ENCODE measurements at places on chromosomes 5 and 9. TPM values are rescaled to one million over a fixed set of nuclear protein-coding genes. Genes with fewer than 3 reads are reported as not detected.

DNA sequence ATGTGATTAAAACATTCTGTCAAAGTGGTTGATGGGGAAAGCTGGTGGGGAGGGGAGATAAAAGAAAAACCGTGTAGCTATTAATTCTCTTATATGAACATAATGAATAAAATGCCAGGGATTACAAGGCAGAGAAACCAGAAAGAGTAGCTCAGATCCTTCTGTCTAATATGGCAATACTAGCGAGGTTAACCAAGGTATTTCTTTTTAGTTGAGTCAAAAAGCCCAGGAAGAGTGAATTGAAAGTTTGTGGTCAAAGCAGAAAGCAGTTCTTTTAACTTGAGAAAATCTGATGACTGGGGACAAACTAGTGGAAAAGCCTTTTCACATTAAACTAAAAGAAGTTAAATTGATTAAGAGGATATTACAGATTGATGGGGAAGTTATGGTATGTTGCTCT, 76.0 kb downstream of the ERBIN start:
- H3K27me3 ChIP-seq, result no peaks in the 10 kb centered on the region
- H3K4me1 ChIP-seq, result peaks cover 4% of the 10 kb centered on the region
- DNase-seq, result no peak
- H3K36me3 ChIP-seq, result no peaks in the 10 kb centered on the region
- H3K27ac ChIP-seq, result no peak overlapping the region

GRCh38 chr9:88388886-88389605, 802 bp downstream of the SPIN1 start:
- peak overlapping the region; percentile 85 for H3K27ac ChIP-seq
- no peak for DNase-seq
- peaks cover 4% of the 10 kb centered on the region for H3K4me1 ChIP-seq
- peak overlapping the region; percentile 63 for H3K4me3 ChIP-seq
- H3K36me3 ChIP-seq, result no peaks in the 10 kb centered on the region

DNA sequence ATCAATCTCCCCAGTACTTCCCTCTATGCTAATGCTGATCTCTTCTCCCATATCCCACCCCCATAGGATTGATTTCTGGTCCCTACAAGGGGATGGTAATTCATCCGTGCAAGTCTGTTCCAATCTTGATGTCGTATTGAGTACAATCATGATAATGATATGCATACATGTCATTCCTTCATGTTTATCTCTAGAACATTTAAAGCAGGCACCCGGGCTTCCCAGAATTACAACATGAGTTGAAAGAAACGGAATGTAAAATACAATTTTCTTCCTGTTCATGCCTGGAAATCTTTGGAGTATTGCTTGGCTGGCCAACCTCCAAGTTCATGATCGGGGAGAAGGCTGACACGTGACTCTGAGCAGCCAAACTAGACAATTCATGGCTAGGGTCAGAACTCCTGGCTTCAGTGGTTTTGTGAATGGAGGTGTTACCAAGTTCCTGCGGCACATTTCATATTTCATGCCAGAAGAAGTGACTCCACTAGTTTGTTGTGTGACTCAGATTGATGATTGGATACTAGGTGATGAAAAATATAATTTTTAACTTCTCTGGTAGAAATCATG, 66.6 kb downstream of the C9orf152 start:
- no peaks in the 10 kb centered on the region for H3K36me3 ChIP-seq
- H3K27me3 ChIP-seq, result no peaks in the 10 kb centered on the region
- no peak overlapping the region for H3K4me3 ChIP-seq
- peak; percentile 61 for DNase-seq

DNA sequence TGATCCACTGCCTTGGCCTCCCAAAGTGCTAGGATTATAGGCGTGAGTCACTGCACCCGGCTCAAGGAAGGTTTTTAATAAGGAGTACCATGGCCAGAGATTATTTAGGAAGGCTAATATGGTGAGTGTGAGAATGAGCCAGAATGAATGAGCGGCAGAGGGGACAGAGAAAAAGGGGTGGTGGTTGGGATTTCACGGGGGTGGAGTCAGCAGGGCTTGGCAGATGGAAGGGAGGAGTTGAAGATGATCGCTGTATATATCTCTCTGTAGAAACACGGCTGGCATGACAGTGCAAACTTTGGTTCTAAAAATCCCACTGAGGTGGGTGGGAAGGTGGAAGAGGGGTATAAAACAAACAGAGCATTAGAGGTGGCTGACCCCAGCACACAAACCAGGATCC, 176.7 kb upstream of the TBC1D2 start:
- H3K4me3 ChIP-seq, result no peak overlapping the region
- H3K36me3 ChIP-seq, result no peaks in the 10 kb centered on the region
- H3K4me1 ChIP-seq, result no peaks in the 10 kb centered on the region
- H3K27ac ChIP-seq, result no peak overlapping the region
- DNase-seq, result no peak
- H3K27me3 ChIP-seq, result no peaks in the 10 kb centered on the region

- no peak for DNase-seq
- peaks cover 21% of the 10 kb centered on the region for H3K4me1 ChIP-seq
- no peak overlapping the region for H3K27ac ChIP-seq
- no peaks in the 10 kb centered on the region for H3K36me3 ChIP-seq
- no peaks in the 10 kb centered on the region for H3K27me3 ChIP-seq
These were observed 79.8 kb upstream of the SPATA31D4 start for GRCh38 chr9:81848472-81848871.

DNA sequence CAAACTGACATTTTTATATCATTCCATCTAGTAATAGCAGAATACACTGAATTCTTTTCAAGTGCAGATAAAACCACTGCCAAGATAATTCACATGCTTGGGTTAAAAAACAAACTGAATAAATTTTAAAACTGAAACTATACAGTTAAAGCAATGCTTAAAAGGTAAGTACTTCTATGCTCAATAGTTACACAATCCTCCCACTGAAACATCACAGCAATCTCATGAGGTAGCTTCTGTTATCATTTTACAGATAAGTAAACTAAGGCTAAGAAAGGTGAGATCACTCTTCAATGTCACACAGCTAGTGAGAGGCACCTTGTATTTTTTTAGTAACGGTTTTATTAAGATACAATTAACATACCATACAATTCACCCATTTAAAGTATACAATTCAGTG, 13.4 kb upstream of the GOLGA1 start:
- no peaks in the 10 kb centered on the region for H3K27me3 ChIP-seq
- H3K4me3 ChIP-seq, result no peak overlapping the region
- no peak for DNase-seq

DNA sequence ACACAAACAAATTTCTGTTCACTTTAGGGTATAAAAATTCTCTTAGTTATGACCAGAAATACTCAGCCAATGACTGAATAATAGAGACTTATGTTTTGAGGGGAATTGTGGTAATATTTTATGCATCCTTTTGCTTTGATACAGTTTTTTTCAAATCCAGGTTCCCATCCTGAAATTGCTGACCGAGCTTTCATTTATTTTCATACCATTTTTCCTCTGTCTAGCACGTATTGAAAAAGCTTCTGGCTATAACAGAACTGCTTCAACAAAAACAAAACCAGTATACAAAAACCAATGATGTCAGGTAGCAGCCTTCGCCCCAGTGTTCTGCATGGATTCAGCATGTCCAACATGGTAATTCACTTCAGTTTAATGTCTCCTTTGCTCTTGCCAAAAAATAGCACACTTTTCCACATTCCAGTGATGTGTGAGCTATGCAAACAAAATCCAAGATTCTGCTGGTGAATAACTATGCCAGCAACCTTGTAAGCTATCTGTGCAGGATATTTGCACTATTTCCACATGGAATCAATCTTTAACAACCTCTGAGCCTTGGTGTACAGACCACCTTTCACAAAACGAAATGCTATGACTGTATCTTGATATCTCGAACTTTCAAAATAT, 22.0 kb downstream of the CCNH start:
- H3K4me1 ChIP-seq, result peaks cover 12% of the 10 kb centered on the region
- H3K4me3 ChIP-seq, result no peak overlapping the region
- H3K27ac ChIP-seq, result no peak overlapping the region
- no peak for DNase-seq

- H3K36me3 ChIP-seq, result no peaks in the 10 kb centered on the region
- no peak overlapping the region for H3K4me3 ChIP-seq
- no peak overlapping the region for H3K27ac ChIP-seq
- no peak for DNase-seq
- peaks cover 10% of the 10 kb centered on the region for H3K4me1 ChIP-seq
- H3K27me3 ChIP-seq, result peaks cover 100% of the 10 kb centered on the region
These were observed 3.5 kb downstream of the PAX5 start for GRCh38 chr9:37030611-37030939.

GRCh38 chr5:157845914-157846598, 12.9 kb downstream of the CLINT1 start:
- H3K4me3 ChIP-seq, result no peak overlapping the region
- H3K4me1 ChIP-seq, result peaks cover 10% of the 10 kb centered on the region
- H3K36me3 ChIP-seq, result no peaks in the 10 kb centered on the region
- H3K27me3 ChIP-seq, result no peaks in the 10 kb centered on the region
- DNase-seq, result no peak

DNA sequence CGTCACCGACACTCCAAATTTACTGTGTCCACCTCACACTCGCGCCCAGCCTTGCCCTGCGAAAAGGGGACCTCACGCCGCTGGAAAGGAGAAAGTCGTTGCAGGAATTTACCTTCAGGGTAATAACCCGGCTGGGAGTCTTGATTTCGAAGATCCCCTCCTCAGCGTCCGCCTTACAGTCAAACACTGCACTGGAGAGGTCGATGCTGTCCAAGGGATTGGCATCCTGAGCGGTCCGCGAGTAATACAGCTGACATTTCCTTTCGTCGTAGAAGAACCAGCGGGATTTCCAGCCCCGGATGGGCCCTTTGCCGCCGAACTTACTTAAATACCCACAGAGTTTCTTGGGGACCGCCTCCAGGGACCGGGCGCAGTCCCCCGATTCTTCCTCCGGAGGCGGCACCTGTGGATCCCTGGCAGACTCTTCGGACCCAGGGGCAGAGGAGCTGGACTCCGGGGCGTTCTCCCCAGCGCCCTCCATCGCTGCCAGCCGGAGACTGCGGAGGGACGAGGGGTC, 330 bp downstream of the TBC1D2 start:
- peak overlapping the region; percentile 88 for H3K4me3 ChIP-seq
- DNase-seq, result no peak
- no peaks in the 10 kb centered on the region for H3K27me3 ChIP-seq
- no peaks in the 10 kb centered on the region for H3K36me3 ChIP-seq
- H3K4me1 ChIP-seq, result peaks cover 15% of the 10 kb centered on the region

DNA sequence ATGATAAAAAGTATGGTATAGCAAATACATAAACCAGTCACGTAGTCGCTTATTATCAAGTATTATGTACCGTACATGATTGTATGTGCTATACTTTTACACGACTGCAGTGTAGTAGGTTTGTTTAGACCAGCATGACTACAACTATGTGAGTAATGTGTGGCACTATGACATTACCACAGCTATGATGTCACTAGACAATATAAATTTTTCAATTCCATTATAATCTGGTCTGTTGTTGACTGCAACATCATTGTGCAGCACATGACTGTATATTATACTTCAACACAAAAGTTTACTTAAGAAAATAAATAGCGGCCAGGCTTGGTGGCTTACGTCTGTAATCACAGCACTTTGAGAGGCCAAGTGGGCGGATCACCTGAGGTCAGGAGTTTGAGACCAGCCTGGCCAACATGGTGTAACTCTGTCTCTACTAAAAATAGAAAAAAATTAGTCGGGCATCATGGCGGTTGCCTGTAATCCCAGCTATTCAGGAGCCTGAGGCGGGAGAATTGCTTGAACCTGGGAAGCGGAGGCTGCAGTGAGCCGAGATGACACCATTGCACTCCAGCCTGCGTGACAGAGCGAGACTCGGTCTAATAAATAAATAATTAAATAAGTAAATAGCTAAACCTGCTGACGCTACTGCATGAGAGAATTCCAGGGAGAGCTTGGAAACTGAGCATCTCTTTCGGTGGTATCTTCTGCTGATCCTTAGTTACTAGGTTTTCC, 24.6 kb upstream of the JADE2 start:
- H3K4me1 ChIP-seq, result peaks cover 28% of the 10 kb centered on the region
- H3K36me3 ChIP-seq, result no peaks in the 10 kb centered on the region
- H3K4me3 ChIP-seq, result no peak overlapping the region
- no peaks in the 10 kb centered on the region for H3K27me3 ChIP-seq

DNA sequence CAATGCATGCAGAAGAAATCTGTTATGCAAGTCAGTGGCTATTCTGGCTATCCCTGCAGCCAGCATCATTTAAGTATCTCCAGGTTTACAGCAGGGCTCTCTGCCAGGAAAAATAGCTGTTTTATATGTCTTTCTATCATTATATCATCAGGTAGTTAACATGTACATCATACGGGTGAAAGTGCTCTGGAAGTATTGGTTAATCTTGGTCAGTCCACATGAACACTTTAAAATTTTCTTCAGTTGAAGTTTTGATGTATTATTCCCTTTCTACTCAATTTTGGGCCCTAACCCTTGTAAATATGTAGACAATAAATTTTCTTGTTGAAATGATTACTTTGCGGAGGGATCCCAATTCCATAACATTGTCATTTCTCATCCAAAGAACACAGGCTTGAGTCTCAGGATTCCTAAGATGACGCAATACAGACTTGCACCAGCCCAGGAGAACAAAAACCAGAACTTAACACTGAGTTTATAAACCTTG, 67.5 kb downstream of the SEMA6A start:
- H3K27me3 ChIP-seq, result no peaks in the 10 kb centered on the region
- no peaks in the 10 kb centered on the region for H3K36me3 ChIP-seq
- H3K4me1 ChIP-seq, result peaks cover 12% of the 10 kb centered on the region
- DNase-seq, result no peak
- no peak overlapping the region for H3K4me3 ChIP-seq

- H3K27me3 ChIP-seq, result no peaks in the 10 kb centered on the region
- H3K4me1 ChIP-seq, result no peaks in the 10 kb centered on the region
- no peaks in the 10 kb centered on the region for H3K36me3 ChIP-seq
- no peak for DNase-seq
These were observed 171.4 kb upstream of the KLF4 start for GRCh38 chr9:107660976-107661375.

GRCh38 chr5:81045389-81045807, 85.2 kb downstream of the RASGRF2 start:
- no peaks in the 10 kb centered on the region for H3K27me3 ChIP-seq
- no peak overlapping the region for H3K4me3 ChIP-seq
- H3K4me1 ChIP-seq, result no peaks in the 10 kb centered on the region
- H3K27ac ChIP-seq, result no peak overlapping the region

GRCh38 chr9:38068701-38069628, at the start of gene SHB:
TSS of gene SHB (minus strand) at chr9:38069227. CDS start at chr9:38068645, 582 bp downstream.
- no peaks in the 10 kb centered on the region for H3K27me3 ChIP-seq
- peak within 1 kb of the TSS; percentile 94 for H3K27ac ChIP-seq
- H3K36me3 ChIP-seq, result no peaks in the 10 kb centered on the region
- DNase-seq, result peak; percentile 82

GRCh38 chr5:169832845-169833244, 147.4 kb downstream of the INSYN2B start:
- no peak overlapping the region for H3K27ac ChIP-seq
- H3K36me3 ChIP-seq, result no peaks in the 10 kb centered on the region

PCDHGA7 gene
- polyA plus RNA-seq, result 0.54 TPM

GARIN3 gene
- not detected for polyA plus RNA-seq

OR1K1 gene
- polyA plus RNA-seq, result not detected

PCDH12 gene
- 3.6 TPM for polyA plus RNA-seq

LPAR1 gene
- 7.3 TPM for polyA plus RNA-seq

ZDHHC11B gene
- 4.7 TPM for polyA plus RNA-seq

PAEP gene
- not detected for polyA plus RNA-seq

LMNB1 gene
- 1.5 TPM for polyA plus RNA-seq

SEPTIN8 gene
- polyA plus RNA-seq, result 26.6 TPM

FAM78A gene
- 7.0 TPM for polyA plus RNA-seq

PTGS1 gene
- 2.9 TPM for polyA plus RNA-seq

Data from heart right ventricle (tissue), 16 donors.